ENCODE measurements at places on chromosomes 7 and 10.

DNA sequence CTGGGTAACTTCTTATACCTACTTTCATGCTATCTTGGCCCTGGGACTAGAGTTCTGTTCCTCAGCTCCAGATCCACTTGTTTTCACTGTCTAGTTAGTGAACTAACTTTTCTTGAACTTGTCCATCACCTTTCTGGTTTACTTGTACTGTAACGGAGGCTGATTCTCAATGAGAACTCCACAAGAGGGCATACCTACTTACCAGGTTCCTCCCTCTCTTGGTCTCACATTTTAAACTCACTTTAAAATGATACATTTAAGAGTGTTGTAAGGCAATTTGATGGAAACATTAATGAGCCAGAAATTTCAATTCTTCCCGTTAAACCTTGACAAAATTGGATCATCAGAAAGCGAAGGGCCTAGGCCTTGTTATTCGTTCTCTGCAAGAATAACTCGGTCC is 111.6 kb downstream of the MAGI2 start:
- DNase-seq, result no peak

GRCh38 chr10:21452203-21452602 is 73.3 kb downstream of the SKIDA1 start:
- DNase-seq, result no peak

GRCh38 chr10:76257816-76258215 is 826.4 kb downstream of the LRMDA start:
- DNase-seq, result no peak

GRCh38 chr10:63922468-63923284 is 401.5 kb downstream of the REEP3 start:
- no peak for DNase-seq

- DNase-seq, result no peak
Measured at GRCh38 chr7:7104314-7104698, 78.0 kb upstream of the C1GALT1 start.

DNA sequence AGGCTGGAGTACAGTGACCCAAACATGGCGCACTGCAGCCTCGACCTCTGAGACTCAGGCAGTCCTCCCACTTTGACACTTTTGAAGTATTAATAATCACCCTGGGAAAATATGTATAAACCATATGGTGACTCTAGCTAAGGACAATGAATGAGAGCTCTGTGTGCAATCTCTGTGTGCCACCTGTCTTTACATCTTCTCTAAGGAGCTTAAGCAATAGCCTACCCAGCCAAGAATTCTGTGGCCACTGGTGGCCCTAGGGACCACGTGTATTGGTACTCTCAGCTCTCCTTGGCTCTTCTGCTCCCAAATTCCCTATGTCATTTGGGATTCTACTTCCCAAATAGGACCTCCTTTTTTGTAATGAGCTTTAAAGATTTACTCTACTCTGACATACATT is 23.7 kb downstream of the FGF8 start:
- DNase-seq, result no peak

DNA sequence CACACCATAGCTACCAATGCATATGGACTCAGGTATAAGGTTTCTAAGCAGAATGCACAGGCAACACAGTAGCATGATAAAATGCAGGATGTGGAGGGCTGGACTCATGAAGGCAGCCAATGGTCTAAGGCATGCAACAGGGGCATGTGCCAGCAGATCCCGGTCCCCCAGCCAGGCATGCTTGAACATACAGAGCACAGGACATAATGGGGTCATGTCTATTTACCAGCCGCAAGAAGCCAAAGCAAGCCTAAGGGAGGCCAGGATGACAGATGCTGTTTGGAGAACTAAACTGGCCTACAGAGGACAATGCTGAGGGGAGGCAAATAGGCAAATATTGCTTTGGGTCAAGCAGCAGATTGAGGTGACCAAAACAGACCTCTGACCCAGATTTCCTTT is 60.0 kb upstream of the PDLIM1 start:
- no peak for DNase-seq

DNA sequence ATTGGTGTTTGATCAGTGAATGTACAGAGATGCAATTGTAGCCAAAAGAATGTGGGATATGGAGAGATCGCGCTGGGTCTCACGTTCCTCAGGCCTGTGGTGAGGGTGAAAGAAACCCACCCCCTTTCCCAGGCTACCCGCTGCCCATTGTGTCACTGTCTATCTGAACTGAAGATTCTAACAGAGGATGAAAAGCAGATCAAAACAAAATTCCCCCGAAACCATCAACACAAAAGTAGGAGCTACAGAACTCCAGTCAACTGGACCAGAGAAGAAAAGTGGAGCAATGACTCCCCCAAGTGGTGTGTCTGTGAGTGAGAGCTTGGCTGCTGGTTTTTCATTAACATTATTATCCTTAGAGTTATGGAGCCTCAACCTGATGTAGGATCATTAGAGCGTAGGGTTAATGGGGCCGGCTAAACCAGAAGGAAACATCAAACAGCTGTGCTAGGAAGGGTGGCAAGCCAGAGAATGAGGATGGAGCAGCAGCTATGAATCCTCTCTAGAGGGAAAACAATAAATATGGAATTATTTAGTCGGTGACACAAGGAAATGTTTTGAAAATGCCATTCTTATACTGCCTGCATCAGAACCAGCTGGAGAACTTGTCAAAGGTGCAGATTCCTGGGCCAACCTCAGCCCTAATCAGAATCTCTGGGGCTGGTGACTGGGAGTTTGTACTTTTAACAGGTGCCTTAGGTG is 38.3 kb downstream of the AKR1B1 start:
- DNase-seq, result no peak

DNA sequence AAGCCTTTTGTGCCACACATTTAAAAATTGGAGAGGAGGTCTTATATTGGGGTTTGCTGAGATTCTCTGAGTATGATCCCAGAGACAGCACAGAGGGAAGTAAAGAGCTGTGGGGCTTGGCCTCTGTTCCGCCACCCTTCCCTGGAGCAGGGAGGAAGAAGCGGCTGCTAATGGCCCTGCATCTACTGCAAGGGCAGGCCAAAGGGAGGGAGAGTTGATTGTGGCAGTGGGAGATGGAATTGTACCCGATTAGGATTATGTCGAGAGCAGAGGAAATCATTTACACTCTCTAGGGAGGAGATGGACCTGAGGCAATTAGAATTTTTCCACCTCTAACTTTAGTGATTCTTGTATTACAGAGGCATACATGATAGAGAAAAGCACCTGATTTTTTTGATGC is 28.8 kb downstream of the CYP17A1 start:
- no peak for DNase-seq

DNA sequence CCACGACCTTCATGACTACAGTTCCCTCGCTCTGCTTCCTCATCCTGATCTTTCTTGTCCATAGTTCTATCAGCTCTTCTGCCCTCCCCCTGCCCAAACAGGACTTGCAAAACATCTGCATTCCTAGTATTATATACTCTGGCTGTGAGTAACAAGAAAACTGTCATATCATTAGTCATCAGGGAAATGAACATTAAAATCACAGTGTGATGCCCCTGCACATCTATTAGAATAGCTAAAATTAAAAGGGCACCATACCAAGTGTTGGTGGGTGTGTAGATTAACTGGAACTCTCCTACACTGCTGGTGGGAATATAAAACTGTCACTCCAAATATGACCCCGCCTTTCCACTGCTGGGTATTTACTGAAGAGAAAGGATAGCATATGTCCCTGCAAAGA is 141.8 kb downstream of the C7orf25 start:
- no peak for DNase-seq

GRCh38 chr10:117884093-117884492 is 162.6 kb downstream of the RAB11FIP2 start:
- DNase-seq, result no peak

DNA sequence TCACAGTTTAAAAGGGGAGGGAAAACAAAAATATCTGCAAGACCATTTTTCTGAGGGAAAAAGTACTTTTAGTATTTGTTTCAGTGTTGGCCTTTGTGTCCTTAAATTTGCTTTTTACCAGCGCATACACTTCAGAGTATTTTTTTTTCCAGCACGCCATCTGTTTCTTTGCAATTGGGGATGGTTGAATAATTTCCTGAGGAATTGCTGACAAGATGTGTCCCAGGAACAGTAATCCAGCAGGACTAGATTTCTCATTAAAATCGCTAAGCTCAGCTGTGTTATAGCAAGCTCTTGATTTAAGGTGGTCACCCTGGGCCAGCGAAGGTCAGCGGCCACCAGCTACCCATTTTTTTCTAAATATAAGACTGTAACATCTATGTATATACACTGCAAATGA is 156.9 kb upstream of the RHOBTB1 start:
- DNase-seq, result no peak

- no peak for DNase-seq
Measured at GRCh38 chr10:94524146-94524545, 21.4 kb upstream of the HELLS start.

GRCh38 chr10:107767185-107767584 is 602.7 kb upstream of the SORCS1 start:
- DNase-seq, result no peak

DNA sequence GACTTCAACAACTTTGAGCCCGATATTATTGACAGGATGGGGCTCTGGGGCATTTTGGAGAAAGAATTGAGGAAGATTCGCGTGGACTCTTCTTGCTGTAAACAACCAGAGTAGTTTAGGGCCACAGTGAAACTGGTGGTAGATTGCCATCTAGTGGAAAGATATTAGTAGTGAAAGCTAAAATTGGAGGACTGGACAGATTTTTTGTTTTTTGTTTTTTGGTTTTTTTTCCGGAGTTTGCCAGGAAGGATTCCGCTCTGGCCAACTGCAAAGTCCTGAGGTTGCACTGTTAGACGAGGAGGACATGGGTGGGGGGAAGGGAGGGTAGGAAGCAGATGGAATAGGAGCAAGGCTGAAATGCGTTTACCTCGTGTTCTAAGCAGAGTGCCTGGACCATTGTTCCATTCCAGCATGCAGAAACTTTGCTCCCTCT is 11.7 kb downstream of the NOBOX start:
- no peak for DNase-seq

DNA sequence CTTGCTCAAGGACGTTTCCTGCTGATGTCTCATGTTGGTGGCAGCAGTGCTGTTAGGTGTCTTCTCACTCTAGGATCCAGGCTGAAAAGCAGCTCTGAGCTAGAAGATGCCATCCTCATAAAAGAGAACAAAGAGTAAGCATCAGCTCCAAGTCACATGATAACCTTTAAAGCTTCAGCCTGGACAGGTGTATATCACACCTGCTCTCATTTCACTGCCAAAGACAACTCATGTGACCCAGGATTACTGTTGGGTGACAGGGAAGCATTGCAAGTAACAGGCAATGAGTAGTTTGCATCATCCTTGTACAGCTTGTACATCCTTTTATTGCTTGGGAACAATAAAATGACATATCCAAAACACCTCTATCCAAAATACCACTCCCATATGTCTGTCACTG is 423.4 kb upstream of the DPP6 start:
- DNase-seq, result no peak

GRCh38 chr10:5736591-5736990 is 52.0 kb downstream of the TASOR2 start:
- no peak for DNase-seq

DNA sequence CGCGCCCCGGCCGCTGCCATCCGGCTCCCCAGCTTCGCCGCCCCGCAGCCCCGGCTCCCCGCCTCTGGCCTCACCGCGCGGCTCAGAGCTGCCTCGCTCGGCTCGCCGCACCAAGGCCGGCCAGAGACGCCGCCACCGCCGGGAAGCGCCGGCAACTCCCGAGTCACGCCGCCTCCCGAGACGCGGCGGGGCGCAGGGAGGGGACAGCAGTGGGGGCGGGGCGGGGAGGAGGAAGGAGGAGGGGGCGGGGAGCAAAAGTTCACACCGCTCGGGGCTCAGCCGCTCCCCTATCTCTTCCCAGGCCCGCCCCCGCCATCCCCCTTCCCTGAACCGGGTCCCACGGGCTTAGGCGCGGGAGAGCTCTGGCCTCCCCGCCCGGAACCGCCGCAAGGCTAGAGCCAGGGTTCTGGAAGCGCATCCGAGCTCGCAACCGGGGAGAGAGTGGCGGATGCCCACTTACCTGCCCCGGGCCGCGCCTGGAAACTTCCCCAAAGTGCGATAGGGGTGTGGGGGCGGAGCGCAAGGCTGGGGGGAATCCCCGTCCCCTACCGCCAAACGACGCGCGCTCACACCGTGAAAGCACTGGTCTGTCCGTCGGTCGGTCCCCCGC is 1.0 kb downstream of the CHST15 start:
- DNase-seq, result no peak

DNA sequence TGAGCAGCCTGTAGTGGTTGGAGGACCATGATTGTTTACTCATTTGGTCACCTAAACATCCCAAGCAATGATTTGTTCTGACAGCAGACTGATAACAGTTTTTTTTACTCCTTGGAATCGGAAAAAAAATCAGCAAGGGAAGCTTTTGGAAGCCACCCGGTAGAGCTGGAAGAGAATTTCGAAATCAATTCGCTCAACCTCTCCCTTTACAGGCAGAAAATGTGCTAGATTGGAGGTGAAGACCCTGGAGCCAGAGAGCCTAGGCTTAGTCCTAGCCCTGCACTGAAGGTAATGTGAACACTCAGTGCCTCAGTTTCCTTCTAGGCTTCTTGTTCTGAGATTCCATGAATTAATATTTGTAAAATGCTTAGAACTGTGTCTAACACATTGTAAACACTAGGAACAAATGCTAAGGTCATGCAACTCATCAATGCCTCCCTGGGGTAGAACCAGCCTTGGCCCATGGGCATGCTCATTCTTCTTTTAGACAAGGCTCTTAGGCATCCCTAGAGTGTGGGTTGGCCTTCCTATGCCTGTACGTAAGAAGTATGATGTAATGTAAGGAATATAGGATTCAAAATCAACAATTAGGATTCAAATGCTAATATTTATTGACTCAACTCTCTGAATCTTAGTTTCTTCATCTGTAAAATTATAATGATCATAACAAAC is 52.7 kb downstream of the MET start:
- DNase-seq, result no peak

DNA sequence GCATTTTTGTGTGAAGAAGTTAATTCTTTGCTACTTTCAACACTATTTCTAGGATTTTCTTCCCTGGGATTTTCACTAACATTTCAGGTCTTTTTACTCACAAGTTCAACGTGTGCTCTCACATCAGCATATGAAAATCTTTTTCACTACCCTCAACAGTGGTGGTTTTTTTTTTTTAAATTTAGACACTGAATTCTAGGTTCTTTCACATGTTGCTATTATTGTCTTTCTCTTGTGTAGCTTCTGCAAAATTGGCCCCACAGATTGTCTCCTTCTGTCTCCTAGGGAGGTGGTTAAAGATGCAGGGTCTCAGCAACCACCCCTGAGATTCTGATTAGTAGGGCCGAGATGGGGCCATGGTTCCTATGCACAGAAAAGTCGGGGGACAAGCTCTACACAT is 165.0 kb upstream of the GPR26 start:
- no peak for DNase-seq

Measured in stimulated activated CD4-positive, alpha-beta T cell treated with anti-CD3 and anti-CD28 coated beads, TNF-alpha, amount 100 ng/mL, for 1 hour (primary cell).